ENCODE measurements at places on chromosomes 4 and X. TPM values are rescaled to one million over a fixed set of nuclear protein-coding genes. Genes with fewer than 3 reads are reported as not detected.

PITX2 gene
- 0.13 TPM for total RNA-seq

DNA sequence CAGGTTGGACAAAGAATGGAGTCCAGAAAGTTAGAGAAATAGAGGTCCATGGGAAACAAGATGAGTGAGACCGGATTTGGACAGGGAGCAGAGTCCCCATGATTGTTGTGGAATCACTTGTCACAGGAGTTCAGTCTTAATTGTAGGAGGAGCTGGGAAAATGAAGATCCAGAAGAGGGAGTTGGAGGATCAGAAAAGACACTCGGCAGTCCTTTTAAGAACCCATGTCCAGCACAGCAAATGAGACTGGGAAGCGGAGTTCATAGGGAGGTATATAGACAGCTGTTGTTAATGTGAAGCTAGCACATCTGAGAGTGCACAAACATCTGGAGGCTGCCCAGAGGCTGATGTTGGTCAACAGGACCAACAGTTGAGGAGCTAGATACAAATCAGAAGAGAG lies 111.4 kb upstream of the RXFP1 start:
- no peak overlapping the region for H3K27ac ChIP-seq
- H3K27me3 ChIP-seq = no peaks in the 10 kb centered on the region
- H3K36me3 ChIP-seq = no peaks in the 10 kb centered on the region
- H3K4me3 ChIP-seq = no peak overlapping the region
- no peaks in the 10 kb centered on the region for H3K4me1 ChIP-seq

- H3K27ac ChIP-seq = no peak overlapping the region
- H3K4me3 ChIP-seq = no peak overlapping the region
- no peaks in the 10 kb centered on the region for H3K36me3 ChIP-seq
- peaks cover 3% of the 10 kb centered on the region for H3K27me3 ChIP-seq
- no peak for DNase-seq
Observed at GRCh38 chrX:19303256-19303880, 40.4 kb upstream of the PDHA1 start.

DNA sequence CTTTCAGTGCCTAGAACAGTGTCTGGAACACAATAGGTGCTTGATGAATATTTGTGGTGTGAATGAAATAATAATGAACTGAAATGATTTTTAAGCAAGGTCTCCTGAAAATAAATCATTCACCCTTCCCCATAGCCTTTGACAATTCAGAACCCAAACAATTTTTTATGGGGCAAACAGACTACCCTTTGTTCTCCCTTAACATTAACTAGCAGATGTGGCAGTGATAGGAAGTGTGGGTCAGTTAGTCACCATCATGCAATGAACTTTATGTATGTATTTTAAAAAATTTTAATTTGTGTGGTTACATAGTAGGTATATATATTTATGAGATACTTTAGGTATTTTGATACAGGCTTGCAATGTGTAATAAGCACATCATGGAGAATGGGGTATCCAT lies 27.2 kb upstream of the CD40LG start:
- H3K27me3 ChIP-seq = no peaks in the 10 kb centered on the region
- peaks cover 5% of the 10 kb centered on the region for H3K36me3 ChIP-seq
- peaks cover 93% of the 10 kb centered on the region for H3K4me1 ChIP-seq
- H3K4me3 ChIP-seq = no peak overlapping the region

SPATA4 gene
- total RNA-seq = not detected

CXCL3 gene
- total RNA-seq = not detected

GYPA gene
- not detected for total RNA-seq
